ENCODE measurements at places on chromosomes 12 and 14. TPM values are rescaled to one million over a fixed set of nuclear protein-coding genes. Genes with fewer than 3 reads are reported as not detected.

KRT79 gene
- polyA plus RNA-seq = 0.81 TPM

CEBPE gene
- not detected for polyA plus RNA-seq

LEMD3 gene
- 22.1 TPM for polyA plus RNA-seq

RIMBP2 gene
- polyA plus RNA-seq = 7.0 TPM

OTX2 gene
- not detected for polyA plus RNA-seq
